T-helper 1 cell (primary cell): ENCODE measurements at places on chromosomes 12 and 14.

DNA sequence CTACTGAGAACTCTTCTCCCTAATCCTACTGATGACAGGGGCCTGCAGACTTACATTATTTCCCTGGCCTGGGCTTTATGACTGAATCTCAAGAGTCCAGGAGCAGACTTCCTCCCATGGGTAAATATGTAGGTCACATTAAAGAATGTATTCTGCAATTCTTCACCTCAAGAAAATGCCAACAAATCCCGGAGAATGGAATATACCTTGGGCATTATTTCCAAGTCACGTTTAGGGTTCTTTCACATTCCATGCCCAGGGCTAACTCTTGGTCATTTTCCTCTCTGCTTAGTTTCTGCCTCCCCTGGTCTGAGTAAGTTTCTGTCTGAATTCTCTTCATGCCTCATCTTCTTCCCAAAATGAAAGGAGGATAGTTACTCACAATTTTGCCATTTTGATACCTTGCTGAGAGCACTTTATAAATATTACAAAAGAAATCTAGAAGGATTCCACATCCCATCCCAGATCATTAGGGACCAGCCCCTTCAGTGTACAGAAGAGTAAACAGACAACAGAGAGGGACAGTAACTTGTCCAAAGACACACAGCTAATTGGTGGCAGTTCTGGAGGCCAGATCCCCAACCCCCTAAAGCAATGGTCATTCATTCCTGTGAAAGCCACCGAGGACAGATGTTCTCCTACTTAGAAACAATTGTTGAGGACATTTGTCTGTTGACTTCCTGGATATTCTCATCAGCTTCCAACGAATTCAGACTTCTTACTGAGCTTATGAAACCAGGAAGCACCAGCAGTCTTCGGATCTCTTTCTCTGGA, 605 bp downstream of the PAH start:
- DNase-seq, result no peak

DNA sequence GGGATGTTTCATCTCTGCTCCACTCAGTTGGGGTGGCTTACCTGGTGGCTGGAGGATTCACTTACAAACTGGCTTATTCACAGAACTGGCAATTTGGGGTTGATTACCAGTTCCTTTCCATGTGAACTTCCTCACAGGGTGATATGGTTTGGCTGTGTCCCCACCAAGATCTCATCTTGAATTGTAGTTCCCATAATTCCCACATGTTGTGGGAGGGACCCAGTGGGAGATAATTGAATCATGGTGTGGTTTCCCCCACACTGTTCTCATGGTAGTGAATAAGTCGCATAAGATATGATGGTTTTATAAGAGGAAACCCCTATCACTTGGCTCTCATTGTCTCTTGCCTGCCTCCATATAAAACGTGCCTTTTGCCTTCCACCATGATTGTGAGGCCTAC, 26.9 kb upstream of the IGF1 start:
- no peak for DNase-seq

DNA sequence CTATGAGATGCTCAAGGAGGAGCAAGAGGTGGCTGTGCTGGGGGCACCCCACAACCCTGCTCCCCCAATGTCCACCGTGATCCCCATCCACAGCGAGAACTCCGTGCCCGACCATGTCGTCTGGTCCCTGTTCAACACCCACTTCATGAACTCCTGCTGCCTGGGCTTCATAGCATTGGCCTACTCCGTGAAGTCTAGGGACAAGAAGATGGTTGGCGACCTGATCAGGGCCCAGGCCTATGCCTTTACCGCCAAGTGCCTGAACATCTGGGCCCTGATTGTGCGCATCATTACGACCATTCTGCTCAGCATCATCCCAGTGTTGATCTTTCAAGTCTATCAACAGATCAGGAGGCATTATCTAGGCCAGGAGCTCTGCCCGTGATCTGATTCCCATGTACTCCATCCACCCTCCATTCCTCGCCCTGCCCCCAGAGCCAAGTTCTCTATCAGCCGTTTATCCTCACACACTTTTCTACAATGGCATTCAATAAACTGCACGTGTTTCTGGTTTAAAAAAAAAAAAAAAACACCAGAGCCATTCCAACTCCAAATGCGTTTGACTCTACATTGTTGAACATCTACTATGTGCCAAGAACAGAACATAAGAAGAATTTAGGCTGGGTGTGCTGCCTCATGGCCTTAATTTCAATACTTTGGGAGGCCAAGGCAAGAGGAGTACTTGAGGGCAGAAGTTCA, 17.5 kb downstream of the ATXN2 start:
- no peak for DNase-seq

- DNase-seq, result no peak
Measured at GRCh38 chr12:5716201-5716600, 228.9 kb downstream of the ANO2 start.

DNA sequence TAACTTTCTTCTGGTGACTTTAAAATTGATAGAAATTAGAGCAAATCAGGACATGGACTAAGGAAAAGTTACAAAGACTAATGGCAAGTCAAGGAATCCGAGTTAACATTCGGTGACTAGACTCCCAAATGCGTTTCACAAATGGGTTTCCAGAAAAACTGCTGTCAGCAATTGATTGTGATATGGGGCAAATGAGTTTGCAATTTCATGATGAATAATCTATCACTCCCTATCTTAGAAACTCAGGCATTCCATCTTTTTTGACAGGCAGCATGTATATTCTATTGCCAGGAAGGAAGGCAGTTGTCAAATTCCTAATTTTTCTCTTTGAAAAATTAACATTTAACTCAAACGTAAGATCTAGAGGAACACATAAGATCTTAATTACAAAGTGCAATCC, 40.5 kb upstream of the PLXNC1 start:
- no peak for DNase-seq

DNA sequence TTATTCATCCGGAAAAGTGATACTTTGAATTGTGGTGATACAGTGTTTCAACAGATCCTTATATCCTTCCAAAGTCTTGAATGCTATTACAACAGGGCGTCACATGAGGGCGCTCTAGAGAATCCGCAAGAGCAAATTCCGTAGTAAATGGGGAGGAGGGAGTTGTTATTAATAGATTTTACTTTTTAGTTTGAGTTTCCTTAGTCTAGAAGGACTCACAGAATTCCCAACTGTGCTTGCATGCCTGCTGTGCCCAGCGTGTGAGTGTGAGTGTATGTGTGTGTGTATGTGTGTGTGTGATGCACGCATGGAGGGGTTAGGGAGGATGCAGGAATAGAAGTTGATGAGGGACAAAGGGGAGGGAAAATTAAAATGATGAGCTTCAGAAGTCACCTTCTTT, 375.3 kb downstream of the C12orf75 start:
- no peak for DNase-seq

DNA sequence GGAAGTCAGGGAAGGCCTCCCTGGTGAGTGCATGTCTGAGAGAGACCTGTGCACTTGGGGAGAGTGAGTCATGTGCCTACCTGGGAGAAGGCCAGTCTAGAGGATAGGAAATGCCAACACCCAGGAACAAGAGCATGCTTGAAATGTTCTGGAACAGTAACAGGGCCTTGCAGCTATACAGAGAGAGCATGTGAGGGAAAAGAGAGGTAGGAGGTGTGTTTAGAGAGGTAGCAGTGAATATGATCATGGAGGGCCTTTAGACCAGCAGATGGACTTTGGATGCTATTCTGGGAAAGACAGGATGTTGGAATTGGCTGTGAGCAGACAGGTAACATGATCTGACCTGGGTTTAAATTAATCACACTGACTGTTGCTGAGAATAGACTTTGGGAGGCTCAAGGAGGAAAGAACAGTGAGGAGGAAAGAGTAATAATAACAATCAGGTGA, 1143.6 kb downstream of the FLRT2 start:
- DNase-seq, result no peak

- DNase-seq, result no peak
Measured at GRCh38 chr12:117321572-117321971, 39.9 kb downstream of the NOS1 start.

DNA sequence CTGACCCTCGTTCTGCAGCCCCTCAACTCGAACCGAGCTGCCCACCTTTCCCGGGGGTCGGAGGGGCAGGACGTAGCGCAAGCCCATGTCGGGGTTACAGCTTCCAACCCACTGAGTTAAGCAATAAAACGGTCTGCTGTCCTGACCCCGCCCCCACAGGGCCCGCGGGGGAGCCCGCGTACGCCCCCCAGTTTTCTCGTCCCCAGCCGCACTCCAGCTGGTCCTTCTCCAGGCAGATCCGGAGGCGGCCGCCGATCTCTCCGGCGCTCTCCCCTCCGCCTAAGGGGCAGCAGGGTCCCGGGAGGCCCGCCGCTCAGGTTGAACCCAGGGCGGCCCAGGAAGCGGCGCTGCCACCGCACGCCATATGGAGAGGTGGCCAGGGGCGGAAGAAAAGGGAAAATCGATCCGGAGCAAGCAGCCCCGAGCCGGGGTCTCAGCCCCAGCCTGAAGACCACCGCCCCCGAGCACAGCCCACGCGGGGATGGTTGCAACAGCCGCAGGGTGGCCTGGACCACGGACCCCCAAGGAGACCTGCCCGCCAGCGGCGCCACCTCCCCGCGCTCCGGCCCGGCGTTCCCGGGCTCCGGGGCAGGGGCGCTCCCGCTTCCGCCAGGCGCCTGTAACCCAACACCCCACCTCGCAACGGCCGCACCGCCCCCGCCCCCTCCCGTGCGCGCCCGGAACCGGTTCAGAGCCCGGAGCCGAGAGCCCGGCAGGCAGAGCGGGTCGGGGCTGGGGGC, 760 bp downstream of the ACTN1 start:
- peak; percentile 22 for DNase-seq

GRCh38 chr14:23186913-23187654, 3.6 kb upstream of the SLC7A8 start:
- DNase-seq, result no peak

- no peak for DNase-seq
Measured at GRCh38 chr14:69711065-69711464, 55.9 kb upstream of the SRSF5 start.

DNA sequence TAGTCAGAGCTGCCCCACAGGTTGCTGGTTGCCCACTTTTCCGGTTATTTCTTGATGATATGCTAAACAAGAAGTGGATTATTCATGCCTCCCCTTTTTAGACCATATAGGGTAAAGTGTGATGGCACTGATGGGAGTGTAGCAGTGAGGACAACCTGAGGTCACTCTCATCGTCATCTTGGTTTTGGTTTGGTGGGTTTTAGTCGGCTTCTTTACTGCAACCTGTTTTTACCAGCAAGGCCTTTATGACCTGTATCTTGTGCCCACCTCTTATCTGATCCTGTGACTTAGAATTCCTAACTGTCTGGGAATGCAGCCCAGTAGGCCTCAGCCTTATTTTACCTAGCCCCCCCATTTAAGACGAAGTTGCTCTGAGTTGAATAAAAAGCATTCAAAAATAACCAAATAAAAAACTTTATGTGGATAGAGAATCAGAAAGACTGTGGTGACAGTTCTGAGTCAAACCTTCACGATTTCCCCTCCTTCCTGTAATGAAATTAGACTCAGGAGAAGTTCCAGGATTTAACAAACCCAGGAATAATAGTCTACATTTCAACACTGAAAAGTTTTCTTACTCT, 144.2 kb downstream of the PAWR start:
- no peak for DNase-seq

DNA sequence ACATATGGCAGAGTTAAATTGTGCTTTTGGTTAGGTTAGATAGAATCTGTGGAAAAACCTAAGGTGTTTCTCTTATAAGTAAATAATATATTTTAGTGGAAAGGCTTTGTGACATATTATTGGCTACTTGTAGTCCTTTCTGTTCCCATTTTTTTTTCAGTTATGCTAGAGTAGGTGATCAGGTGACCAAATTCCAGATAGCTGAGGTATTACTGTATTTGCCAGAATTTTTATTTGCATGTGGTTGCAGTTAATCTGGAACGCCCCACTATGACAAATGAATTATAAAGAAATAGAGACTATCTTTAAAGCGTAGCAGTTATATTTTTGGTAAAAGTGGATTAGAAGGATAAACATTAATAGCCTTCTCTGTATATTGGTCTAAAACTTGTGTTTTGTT, 52.0 kb downstream of the ARHGAP5 start:
- DNase-seq, result no peak

DNA sequence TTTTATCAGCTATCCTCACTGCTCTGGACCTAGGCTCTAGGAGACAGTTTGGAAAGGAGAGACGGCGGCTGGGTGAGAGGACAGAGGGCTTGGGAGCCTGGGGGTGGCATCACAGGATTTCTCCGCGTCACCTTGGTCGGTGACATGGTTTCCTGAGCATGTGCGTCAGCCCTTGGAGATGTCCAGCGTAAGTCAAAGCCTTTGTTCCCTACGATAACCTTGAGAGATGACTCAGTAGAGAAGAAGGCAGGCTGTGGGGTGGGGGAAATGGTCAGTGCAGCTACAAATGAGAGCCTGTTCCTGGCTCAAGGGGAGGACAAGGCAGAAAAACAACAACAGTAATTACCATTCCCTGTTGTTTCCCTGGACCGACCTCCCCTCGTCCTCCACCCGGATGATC, 90.2 kb upstream of the TBX3 start:
- DNase-seq, result no peak

DNA sequence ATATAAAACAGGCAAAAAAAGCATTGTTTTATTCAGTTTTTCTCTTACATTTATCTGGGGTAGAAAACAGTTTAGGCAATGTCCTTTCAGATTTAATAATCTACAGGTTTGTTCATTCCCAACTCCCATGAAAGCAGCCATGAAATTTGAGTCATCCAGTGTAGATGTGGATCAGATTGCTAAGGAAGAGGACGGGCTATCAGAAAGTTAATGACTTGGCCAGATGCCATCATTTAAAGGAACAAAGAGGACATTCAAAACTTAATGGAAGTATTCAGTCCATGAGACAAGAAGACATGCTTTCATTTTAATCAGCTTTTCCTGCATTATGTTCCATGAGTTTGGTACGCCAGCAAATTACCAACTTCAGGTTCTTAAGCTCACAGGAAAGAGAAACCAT, 31.1 kb upstream of the POC1B start:
- DNase-seq, result no peak

DNA sequence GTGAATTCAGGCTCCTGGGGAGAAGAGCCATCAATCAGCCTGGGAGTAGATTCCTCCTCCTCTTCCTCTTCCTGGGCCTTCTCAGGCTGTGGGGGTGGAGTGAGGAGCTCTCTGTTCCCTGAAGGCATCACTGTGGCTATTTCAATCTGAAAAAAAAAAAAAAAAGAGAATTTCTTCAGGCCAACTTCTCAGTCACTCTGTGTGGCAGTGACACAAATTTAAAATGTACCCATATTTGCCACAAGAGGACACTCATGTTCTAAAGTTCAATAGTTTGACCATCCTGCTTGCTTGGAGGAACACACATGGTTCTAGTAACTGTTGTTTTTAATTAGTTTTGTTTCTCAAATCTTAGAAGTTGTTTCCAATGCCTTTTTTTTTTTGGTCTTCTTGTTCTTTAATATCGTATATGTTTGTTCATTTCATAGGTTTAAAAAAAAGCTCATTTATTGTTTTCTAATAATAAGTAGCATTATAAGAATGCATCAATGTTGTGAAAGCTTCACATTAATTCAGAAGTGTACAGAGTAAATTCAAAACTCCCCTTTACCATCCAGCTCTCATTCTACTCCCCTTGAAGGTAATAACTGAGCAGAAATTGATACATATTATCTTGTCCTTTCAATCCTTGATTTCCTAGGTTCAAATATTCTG, 23.3 kb upstream of the CCER1 start:
- peak; percentile 5 for DNase-seq

GRCh38 chr14:103542605-103543088, 13.7 kb downstream of the TRMT61A start:
- DNase-seq, result no peak
